CD8-positive, alpha-beta T cell (primary cell): ENCODE measurements at places on chromosomes 12 and 14.

DNA sequence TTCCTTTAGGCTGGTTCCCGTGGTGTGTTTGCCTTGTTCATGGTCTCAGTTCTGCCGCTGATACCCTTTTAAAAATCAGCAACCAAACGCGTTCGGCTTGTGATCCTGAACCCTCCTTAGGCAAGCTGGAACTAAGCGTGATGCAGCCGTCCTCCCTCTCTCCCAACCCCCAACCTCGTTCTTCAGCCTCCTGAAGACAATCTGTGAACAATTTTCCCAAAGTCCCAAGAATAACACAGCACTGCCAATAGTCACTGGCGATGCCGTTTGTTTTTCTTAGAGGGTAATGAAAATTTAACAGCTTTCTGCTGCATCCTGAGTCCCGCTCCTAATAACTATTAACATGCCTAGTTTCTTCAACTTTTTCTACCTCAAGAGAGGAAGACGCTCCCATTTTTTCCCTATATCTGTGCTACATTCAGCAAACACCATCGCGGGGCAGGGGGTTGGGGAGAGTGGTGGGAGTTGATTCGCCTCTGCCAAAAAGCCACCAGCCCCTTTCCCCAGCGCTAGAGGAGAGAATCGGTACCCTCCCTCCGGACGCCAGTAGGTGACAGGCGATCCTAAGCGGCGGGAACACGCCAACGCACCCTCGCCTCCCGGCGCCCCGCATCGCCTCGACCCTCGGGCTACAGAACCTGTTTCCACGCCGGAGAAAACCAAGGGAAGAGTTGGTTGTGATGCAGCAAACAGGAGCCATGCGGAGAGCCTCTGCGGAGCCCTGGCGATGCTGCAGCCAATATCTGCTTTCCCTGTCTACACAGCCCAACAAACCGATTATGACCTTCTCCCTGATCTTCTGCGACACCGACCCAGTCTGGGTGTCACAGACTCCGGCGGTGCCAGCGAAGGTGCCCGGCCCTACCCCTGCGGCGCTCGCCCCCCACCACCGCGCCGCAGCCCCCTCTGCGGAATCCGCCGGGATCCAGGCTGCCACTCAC is 752 bp downstream of the PRICKLE1 start:
- DNase-seq: no peak

DNA sequence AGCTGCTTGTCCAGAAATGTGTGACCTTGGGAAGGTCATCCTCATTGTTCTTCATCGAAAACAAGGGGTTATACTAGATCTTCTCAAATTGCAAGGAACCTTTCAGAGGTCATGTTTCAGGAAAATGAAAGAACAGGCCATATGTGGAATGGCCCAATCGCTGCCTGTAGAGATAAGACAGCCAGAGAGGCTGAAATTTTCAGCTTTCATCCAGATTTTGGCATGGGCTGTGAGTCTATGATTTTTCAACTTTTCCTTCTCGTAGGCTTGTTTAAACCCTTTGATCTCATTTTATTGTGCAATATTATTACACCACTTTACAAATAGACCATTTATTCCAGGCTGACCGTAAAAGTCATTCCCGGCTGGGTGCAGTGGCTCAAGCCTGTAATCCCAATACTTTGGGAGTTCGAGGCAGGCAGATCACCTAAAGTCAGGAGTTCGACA is 17.1 kb upstream of the ATXN2 start:
- DNase-seq: no peak

GRCh38 chr12:98612696-98613334 is 19.3 kb downstream of the SLC25A3 start:
- DNase-seq: no peak

- DNase-seq: no peak
These were observed 171.8 kb downstream of the BTG1 start for GRCh38 chr12:91973813-91974212.

DNA sequence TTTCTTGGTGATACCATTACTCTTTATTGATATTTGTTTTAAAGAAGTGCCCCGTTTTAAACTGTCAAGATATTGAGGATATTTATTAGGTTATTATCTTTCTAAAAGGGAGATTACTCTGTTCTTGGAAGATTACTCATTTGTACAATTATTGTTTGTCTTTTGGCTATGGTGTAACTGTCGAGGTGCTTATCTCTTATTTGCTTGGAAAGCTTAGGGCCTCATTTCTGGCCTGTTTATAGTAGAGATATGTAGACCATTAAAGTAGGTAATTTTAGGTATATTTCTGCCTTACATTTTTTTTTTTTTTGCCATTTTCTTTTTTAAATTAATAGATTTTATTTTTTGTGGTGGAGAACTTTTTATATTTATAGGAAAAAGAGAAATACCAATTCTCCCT is 74.2 kb downstream of the KTN1 start:
- DNase-seq: no peak

DNA sequence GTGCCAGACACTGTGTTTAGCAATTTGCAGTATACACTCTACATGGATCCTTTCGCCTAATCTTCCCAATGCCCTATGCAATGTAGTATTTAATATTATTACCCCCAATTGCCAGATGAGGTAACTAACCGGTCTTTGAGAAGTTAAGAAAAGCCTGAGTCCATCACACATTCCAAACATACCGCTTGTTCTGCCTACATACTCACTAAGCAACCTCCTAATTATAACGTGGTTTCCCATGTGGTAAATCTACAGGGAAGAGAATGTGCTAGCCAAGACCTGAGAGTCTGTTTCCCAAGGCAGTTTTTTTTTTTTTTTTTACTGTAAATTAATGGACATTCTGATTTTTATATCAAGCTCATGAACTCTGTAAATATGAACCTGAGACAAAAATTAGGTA is 37.2 kb downstream of the ATP2B1 start:
- DNase-seq: no peak

GRCh38 chr12:576615-577110 is 86.6 kb downstream of the NINJ2 start:
- DNase-seq: no peak

GRCh38 chr12:15563663-15564062 is 225.5 kb downstream of the EPS8 start:
- no peak for DNase-seq

DNA sequence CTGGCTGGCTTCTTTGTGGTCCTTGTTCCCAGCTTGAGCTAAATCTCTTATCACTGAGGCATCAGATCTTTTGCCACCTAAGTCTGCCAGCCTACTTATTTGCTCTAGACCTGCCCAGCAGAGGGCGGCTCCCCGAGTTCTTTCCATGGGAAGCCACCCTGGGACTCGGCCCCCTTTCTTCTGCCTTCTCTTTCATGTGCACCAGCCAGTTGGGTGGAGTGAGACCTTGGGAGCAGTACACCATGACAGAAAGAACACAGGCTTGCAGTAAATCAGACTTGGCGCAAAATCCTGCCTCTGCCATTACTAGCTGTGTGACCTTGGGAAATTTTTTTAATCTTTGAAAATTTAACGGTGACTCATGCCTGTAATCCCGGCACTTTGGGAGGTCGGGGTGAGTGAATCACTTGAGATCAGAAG is 7.4 kb downstream of the SMAGP start:
- DNase-seq: no peak

DNA sequence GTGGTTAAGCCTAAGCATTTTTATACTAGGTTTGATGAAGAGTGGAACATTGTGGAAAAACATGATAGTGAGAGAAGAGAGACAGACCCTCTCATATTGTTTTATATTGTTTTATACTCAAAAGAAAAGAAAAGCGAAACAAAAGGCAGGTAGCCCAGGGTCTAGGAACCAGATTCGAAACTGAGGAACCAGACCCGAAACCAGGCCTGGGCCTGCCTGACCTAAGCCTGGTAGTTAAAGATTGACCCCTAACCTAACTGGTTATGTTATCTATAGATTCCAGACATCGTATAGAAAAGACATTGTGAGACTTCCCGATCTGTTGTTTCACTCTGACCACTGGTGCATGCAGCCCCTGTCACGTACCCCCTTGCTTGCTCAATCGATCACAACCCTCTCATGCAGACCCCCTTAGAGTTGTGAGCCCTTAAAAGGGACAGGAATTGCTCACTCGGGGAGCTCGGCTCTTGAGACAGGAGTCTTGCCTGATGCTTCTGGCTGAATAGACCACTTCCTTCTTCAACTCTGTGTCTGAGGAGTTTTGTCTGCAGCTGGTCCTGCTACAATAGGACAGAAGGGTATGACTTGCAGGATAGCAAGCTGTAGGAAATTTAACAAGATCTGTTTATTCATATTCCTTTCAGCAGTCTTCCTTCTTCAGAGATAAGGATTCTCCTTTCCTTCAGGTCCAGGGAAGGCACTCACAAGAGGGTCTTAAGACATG is 147.1 kb upstream of the PLEKHA5 start:
- DNase-seq: no peak

- DNase-seq: no peak
These were observed 48.5 kb upstream of the OVCH1 start for GRCh38 chr12:29546000-29546399.

DNA sequence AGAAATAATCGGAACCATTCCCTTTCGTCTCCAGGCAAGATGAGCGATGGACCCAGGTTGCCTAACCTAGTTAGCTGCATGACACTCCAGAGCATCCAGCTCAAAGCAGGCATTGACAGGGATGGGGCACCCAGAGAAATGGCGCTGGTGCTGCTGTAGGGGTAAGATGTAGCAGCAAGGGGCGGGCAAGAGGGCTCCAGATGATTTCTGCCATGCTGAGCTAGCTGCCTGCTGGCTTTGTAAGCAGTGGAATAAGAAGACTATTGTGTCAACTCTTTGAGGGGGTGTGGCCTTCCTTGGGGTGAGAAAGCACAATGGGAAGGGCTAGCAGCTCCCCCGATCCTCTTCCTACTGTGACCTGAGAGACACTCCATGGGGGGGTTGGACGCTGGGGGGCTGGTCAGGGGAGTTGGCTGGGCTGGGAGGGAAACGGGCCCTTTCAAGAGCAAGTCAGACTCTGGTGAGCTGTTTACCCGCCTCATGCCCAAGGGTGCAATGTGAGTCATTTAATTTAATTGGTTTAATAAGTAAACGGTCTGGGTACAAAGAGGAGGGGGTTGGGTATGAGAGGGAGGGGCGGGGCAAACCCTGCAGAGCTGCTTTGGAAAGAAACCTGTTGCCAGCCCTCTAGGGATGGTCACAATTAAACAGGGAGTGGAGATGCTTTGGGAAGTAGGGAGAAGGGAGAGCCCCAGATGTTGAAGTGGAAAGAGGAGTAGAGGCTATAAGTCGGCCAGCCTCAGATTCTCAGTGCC is 50.5 kb downstream of the B4GALNT3 start:
- DNase-seq: no peak

DNA sequence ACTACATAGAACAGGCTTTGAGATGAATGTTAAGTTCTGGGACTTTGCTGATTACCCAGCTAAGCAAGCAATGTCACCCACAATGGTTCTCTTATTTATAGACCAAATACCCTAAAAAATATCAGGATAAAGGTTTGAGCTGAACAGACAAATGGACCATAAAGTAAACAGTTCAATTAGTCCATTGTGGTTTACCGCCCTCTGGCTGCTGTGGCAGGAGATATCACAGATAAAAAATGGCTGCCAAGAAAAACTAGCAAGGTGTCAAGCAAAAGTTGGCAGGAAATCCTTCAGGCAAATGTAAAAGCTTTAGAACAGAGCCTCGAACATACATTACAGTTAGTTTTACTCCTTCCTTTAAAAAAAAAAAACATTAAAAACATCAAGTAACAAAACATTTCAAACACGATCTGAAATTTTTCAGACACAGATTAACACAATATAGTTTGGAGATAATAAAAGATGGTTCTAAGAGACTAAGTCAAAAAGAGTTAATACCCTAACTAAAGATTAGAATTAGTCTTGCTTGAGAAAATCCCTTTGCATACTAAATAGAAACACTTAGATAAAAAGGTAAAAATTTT is 41.3 kb downstream of the MED13L start:
- DNase-seq: no peak

GRCh38 chr14:100786131-100786530 is 39.8 kb upstream of the MEG3 start:
- no peak for DNase-seq

- DNase-seq: peak; percentile 26
These were observed 177.1 kb upstream of the SLC38A2 start for GRCh38 chr12:46549527-46550265.

- no peak for DNase-seq
These were observed 26.1 kb upstream of the GZMB start for GRCh38 chr14:24659916-24660570.

DNA sequence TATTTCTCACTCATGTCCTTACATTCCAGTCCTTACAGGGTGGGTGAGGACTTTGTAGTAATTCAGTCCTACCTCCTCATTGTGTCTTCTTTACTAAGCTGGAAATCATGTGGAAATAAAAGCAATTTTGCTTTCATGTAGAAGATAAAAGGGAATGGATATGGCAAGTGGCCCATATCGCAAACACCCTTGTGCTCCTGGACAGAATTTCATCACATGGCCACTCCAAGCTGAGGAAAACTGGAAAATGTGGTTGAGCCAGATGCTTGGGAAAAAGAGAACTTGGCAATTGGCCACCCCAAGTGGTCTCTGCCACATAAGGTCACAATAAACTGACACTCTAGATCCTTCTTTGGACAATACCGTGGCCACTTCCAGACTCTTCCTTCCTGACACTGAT is 64.2 kb upstream of the IFNG-AS1 start:
- no peak for DNase-seq

DNA sequence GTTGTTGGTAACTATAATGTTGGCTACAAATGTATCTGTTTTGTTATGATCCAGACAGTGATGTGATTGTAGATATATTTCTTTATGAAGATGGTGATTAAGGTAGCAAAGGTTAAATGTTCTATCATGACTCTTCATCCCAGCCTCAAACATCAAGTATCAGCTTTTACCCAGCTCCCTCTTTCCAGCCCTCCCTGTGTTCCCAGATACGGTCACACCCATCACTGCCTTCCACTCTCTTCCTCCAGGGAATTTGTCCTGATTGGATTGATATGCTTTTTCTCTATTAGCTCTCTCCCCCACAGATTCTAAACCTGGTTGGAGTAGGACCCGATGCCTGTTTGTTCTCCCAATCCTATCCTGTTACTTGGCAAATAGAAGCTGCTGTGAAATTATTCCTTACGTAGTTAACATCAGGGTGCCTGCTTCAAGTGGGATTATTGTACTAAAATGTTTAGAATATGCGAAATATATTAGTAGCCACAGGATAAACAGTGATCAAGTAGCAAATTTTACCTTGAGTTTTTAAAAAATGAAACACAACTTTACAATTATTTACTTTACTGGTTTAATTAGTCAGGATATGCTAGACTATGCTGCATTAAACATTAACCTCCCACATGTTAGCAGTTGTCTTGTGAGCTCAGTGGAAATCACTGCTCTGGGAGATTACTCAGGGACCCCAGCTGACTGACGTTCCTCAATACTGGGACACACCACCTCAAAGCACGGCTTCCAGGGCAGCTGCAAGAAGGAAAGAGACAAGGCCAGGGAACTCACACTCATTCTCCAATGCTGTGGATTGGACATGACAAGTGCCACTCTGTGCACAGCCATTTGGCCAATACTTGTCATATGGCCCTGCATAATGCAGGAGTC is 165.3 kb downstream of the ALX1 start:
- DNase-seq: no peak

GRCh38 chr14:61417141-61417540 is 95.8 kb downstream of the PRKCH start:
- DNase-seq: peak; percentile 33

DNA sequence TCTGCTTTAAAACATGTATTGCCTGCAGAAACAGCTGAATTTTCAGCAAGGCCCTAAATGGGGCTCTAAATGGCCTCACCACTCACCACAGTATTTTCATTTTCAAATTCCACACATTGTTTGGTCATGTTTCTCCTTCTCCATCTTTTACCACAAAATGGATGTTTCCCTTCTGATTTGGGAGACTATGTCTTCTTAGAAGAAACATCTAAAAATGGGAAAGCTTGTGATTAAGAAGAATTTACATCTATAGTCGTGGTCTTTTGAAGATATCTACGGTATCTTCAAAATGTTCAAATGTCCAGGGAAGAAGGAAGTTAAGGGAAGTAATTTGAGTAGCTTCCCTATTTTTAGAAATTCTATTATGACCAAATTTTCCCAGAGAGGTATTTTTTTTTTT is 20.7 kb upstream of the TUBA1C start:
- no peak for DNase-seq
